ENCODE measurements at places on chromosomes 11 and 22.

DNA sequence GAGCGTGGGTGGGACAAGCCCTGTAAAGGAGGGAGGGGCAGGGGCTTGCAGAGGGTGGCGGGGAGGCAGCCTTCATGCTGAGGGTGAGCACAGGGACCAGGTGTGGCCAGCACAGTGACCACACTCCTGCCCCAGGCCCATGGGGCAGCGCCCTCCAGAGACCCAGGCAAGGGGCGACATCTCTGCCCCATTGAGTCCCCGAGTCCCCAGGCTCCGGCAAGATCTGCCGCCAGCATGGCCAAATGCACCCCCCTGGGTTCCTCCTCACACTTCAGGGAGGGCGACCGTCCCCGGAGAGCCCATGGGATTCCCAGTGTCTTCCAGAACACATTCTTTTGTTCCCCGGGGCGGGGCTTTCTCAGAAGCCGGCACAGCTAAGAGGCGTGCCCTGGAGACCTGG lies 362.5 kb downstream of the TBC1D22A start:
- DNase-seq = no peak

- no peak for DNase-seq
These were observed 1.7 kb downstream of the MOB2 start for GRCh38 chr11:1484695-1485503.

- DNase-seq = no peak
These were observed 54.4 kb downstream of the IGLL5 start for GRCh38 chr22:22941831-22942510.

- DNase-seq = no peak
These were observed 18.6 kb upstream of the PARVB start for GRCh38 chr22:44005524-44005923.

DNA sequence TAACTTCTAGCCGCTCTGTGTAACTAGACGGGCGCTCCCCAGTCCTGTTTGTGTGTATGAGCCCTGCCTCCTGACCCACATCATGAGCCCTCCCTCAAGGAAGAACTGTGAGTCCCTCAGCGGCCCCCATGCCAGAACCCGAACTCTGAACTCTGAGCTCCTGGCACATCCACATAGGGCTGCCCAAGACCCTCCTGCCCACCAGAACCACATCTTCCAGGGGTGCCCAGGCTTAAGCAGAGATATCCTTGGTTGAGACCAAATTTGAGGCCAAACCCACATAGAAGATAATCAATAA lies 3.0 kb downstream of the TRIM29 start:
- no peak for DNase-seq

DNA sequence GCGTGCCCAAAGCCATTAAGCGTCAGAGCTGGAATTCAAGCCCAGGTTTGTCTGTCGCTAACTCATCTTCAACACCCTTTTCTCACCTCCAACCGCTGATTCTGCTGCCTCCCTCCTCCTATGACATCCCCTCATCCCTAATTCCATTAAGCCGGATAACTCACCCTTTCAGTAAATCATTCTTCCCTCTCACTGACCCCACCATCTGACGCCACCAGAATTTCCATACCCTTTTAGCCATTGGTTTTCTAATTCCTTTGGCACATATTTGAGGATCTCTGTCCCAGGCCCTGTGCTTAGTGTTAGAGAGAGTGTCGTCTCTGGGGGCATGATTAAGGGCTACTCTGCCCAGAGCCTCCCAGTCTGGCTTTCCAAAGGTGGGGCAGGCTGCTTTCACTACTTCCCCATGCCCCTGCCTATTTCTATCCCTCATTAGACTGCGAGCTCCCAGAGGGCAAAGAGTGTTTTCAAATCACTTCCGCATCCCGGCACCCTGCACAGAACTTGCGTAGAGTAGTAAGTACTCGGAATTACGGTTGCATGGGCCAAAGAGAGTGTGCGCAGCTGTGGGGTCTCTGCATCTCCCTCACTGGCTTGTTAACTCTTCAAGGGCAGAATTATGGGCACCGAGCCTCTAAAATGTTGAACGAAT lies 3.9 kb downstream of the KLHL35 start:
- DNase-seq = no peak

DNA sequence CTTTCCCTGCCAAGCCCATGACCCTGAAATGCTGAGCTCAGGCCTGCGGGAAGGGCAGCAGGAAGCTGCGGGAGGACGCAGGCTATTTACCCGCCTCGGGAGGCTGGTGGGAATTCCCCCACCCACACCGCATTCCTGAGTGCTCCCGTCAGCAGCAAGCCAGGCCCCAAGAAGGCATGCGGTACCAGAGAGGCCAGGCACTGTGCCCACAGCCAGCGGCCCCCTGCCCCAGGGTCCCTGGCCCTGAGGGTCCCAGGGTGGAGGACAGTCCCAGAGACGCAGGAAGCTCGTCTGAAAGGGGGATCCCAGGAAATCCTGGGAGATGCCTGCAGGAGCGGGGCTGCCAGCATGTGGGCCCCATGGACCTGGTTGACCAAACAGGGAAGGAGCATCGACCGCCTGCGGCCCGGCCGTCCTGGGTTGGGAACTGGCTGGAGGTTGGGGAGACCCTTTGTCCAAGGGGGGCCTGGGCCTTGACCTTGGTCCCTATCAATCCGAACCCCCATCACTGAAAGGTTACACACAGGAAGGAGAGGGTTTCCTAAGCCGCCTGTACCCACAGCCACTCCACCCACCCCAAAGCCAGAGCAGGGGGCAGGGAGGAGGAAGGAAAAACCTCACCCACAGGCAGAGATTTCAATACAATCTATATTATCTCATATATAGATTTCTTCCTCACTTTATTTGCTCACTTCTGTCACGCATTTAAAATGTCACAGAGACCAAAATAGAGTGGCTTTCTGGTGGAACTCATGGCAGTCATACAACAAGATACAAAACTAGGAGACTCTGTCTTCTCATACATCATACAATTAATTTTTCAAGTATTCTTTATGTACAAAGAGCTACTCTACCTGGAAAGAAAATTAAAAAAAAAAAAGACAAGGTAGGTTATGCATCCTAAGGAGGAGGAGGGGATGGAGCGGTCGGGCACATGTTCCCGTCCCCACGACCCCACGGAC lies 17.1 kb downstream of the MAFF start:
- peak; percentile 48 for DNase-seq

GRCh38 chr22:28943501-28943879 lies 60.1 kb downstream of the ZNRF3 start:
- DNase-seq = no peak

DNA sequence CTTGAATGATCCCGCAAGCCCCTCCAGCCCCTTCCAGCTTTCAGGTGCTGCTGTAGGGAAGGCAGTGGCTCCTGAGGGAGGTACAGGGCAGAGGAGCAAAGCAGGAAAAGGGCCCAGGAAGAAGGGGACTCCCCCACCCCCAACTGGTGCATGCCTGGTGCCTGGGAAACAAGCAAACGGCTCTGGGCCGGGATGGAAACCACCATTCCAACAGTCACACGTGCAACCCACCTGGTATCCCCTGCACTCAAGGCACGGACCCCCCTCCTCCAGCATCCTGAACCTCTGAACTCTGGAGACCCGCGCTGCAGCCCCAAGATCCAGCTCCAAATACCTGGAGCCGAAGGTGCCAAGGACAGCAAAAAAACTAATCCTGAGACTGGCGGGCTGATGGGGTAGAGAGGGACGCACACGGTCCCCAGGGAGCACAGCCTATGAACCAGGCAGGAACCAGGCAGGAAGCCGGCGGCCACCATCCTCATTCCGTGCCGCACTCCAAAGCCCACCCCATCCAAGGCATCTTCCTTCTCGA lies 537 bp downstream of the SCN4B start:
- DNase-seq = no peak

DNA sequence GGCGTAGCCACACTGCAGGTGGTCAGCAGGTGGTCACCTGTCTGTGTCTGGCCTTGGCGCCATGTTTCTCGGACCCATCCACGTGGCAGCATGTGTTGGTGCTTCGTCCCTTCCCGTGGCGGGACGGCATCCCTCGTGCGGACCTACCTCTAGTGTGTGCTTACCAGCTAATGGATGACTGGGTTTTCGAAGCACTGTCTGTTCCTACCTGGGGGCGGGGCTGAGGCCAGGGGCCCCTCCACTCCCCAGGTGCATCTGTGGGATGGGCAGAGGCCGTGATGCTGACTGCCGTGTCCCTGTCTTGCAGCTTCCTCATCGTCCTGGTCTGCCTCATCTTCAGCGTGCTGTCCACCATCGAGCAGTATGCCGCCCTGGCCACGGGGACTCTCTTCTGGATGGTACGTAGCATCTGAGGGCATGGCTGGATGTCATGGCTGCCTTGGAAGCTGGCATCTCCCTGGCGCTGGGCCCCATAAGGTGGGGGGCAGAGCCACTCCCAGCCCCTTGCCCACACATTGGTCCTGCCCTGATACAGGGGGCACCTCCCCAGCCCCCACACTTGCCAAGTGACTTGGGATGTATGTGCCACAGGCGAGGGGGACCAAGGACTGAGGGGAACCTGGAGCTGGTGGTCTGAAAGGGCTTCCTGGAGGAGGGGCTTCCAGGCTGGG lies 82.9 kb downstream of the KCNQ1 start:
- peak; percentile 1 for DNase-seq

DNA sequence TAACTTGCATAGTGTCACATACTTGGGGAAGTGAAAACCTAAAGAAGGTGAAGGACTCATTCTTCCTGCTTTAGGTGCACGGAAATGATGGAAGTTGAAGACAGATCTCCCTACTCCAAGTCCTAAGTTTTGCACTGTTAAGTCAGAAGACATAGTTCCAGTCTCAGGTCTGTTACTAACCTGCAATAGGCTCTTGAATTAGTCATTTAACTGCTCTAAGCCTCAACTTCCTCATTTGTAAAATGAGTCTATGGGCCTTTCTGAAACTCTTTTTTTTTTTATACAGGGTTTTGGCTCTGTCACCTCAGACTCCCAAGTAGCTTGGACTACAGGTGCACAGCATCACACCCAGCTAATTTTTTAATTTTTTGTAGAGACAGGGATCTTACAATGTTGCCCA lies 30.8 kb upstream of the POU2AF1 start:
- DNase-seq = no peak

GRCh38 chr11:8263109-8263768 lies 439 bp downstream of the LMO1 start:
- DNase-seq = no peak

DNA sequence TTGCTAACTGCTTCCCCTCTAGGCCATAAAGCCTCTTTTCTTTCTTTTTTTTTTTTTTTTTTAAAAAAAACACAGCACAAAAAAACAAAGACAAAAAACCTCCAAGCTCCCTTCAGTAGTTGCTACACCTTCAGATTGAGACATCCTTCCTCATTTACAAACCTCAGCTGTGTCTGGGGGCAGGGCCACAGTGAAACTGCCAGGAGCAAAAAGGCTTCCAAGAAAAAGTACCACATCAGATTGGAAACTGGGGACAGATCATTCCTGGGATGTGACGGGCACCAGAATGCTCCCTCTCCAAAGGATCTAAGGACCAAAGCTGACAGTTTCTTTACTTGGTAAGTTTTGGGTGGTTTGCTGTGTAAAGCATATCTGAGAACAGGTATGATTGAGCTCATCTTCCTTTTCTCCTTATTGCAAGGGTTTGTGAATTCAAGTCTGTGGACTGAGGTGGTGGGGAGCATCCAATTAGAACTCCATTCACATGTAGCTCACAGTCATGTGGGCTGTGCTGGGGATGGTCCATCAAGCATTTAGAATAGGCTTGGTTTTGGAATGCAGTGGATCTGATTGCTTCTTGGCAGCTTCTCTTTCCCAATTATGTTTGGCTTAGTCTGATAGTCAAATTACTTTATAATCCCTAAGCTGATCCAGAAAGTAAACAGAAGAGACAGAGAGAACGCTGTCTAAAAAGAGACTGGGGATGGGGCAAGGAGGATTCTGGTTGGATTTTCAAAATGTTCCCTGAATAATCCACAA lies 705 bp downstream of the BBOX1 start:
- DNase-seq = no peak

DNA sequence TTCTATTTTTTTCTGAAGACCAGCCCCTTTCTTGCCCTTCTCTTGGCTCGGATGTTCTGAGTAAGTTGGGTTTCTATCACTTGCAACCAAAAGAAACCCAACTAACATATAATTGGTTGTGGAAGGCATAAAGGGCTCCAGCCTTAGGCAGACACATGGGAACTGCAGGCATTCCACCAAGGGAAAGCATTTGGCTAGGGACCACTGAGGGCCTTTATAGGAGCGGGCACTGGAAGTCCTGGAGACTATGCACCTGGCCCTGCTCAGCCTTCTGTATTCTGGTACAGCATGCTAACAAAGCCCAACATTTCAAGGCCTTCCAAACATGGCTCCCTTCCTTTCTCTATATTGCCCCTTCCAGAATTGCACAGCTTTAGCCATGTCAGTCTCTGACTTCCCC lies 17.6 kb upstream of the LMO1 start:
- no peak for DNase-seq

- no peak for DNase-seq
These were observed 72.1 kb downstream of the ELFN2 start for GRCh38 chr22:37355174-37355573.

DNA sequence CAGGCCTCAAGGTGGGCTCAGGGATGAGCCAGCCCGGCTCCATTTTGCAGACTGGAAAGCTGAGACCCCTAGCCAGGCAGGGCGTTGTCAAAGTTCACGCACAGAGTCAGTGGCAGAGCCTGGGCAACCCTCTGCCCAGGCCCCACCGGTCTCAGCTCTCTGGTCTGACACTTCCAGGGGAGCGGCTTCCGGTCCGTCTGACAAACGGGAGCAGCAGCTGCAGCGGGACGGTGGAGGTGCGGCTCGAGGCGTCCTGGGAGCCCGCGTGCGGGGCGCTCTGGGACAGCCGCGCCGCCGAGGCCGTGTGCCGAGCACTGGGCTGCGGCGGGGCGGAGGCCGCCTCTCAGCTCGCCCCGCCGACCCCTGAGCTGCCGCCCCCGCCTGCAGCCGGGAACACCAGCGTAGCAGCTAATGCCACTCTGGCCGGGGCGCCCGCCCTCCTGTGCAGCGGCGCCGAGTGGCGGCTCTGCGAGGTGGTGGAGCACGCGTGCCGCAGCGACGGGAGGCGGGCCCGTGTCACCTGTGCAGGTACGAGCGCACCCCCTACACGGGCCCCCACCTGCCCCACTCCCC lies 36.0 kb downstream of the CD6 start:
- no peak for DNase-seq

DNA sequence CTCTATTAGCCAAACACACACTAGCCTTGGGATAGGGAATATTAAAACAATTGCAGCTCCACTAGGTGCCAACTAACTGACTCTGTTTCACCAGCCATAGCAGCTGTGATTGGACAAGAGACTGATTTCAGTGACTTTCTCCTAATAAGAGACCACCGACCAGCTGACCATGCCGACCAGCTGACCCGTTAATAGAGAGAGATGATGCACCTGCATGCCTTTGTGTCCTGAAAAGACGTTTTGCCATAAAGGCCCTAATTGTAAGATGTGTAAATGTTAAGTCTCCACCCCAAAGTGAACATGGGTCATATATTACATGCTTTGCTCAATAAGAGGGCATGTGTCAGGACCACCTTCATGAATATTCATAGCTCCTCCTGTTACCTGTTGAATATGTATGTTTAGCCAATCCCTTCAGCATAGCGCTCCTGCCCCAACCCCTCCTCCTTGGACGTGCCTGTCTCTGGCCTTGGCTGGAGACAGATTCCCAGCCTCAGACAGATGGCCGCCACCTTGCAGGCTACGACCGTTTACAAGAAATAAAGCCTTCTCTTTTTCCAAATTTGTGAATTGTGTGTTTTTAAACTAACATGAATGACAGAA lies 1.3 kb upstream of the NADSYN1 start:
- DNase-seq = no peak
